ENCODE measurements at places on chromosomes 11 and 22. TPM values are rescaled to one million over a fixed set of nuclear protein-coding genes. Genes with fewer than 3 reads are reported as not detected.

Gene NAA40
- 7.1 TPM for total RNA-seq

Gene SEC14L3
- total RNA-seq = not detected

Gene OR52A1
- not detected for total RNA-seq

GRCh38 chr11:72179804-72180396 is 12.0 kb upstream of the FOLR1 start:
- no peak overlapping the region for H3K4me3 ChIP-seq
- H3K27ac ChIP-seq = no peak overlapping the region
- no peaks in the 10 kb centered on the region for H3K36me3 ChIP-seq
- DNase-seq = no peak
- peaks cover 5% of the 10 kb centered on the region for H3K4me1 ChIP-seq
- H3K27me3 ChIP-seq = no peaks in the 10 kb centered on the region

DNA sequence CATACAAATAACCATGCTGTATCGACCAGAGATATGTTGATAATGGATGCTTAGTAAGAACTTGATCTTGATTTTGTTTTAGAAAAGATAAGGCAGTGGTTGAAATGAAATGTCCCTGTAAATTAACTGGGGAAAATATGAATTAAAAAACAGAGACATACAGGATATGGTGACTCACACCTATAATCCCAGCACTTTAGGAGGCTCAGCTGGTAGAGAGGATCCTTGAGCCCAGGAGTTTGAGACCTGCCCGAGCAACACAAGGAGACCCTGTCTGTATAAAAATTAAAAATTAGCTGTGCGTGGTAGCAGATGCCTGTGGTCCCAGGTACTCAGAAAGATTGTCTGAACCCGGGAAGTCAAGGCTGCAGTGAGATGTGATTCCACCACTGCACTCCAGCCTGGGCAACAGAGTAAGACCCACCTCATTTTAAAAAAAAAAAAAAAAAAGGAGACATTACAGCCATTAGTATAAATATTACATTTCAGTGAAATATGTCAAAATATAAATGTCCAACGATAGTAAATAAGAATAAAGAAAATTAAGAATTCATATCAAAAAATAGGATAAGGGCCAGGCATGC is 4.6 kb downstream of the PICALM start:
- H3K4me3 ChIP-seq = peak overlapping the region; percentile 14
- H3K4me1 ChIP-seq = peaks cover 60% of the 10 kb centered on the region
- peak overlapping the region; percentile 97 for H3K27ac ChIP-seq
- no peaks in the 10 kb centered on the region for H3K27me3 ChIP-seq

GRCh38 chr11:14380947-14381561 is 22.1 kb upstream of the RRAS2 start:
- no peaks in the 10 kb centered on the region for H3K36me3 ChIP-seq
- H3K4me3 ChIP-seq = peak overlapping the region; percentile 40
- no peak for DNase-seq
